ENCODE measurements at places on chromosomes 12 and 14.

- DNase-seq, result no peak
Measured at GRCh38 chr12:79659961-79660431, 30.8 kb downstream of the PAWR start.

DNA sequence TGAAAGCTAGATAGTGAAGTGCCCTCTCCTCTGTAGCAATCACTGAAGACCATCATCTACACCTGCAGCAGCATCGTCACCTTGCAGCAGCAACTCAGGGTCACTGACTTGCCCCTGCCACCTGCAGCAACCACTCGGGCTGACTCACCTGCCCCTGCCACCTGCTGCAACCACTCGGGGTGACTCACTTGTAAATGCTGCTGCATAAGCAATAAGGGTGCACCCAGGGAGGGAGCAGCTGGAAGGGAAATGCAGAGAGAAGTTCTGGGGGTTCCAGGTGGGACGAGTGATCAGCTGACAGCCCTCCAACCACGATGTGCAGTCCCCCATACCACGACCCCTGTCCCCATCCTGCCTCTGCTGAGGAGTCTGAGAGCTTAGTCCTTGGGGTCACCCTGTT is 357.1 kb upstream of the SFSWAP start:
- DNase-seq, result no peak

GRCh38 chr14:22901799-22902198 is 17.1 kb downstream of the RBM23 start:
- DNase-seq, result no peak

- DNase-seq, result no peak
Measured at GRCh38 chr12:115149279-115149678, 465.3 kb upstream of the TBX3 start.

- no peak for DNase-seq
Measured at GRCh38 chr12:69119770-69120169, 119.6 kb upstream of the CPSF6 start.

DNA sequence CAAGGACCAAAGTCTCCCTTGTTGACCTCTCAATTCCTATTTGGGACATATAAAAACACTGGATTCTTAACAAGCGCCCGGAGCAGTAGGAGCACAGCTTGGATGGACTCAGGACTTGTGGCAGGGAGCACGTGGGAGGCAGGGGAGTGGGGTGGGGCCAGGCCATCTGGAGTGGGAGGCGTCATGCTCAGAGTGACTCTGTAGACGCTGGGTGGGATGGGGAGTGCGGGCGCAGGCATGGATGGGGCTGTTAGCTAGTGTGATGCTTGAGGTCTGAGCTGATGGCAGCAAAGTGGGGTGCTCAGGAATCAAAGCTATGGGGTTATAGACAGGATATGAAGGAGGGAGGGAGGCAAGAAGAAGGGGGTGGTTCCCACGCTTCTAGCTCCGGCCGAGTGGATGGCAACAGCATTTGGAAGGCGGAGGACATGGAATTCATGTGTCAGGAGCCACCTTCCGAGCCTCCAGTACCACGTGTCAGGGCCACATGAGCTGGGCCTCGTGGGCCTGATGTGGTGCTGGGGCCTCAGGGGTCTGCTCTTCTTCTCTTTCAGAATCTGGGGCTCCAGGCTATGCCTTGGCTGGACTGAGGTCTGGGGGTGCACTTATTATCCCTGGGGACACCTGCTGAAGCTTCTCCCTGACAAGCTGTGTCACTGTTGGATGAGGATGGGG is 26.2 kb downstream of the MEG3 start:
- no peak for DNase-seq

DNA sequence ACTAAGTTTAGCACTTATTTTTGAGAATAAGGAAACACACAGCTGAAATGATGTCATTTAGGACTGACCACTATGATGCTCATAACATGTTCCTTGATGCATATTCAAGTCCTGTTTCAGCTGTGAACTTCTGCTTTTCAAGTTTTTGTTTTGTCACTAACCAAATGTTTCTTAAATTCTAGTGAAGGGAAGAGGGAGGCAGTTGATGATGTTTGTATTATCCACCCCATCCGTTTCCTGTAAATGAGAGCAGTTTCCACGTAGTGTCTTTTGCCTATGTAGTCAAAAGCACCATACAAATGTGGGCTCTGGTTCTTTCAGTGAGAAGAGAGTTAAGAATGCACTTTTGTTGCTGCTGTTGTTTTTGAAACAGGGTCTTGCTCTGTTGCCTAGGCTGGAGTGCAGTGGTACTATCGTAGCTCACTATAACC is 491.8 kb downstream of the PCNX1 start:
- no peak for DNase-seq

- no peak for DNase-seq
Measured at GRCh38 chr12:118618695-118619094, 242.3 kb downstream of the SUDS3 start.

DNA sequence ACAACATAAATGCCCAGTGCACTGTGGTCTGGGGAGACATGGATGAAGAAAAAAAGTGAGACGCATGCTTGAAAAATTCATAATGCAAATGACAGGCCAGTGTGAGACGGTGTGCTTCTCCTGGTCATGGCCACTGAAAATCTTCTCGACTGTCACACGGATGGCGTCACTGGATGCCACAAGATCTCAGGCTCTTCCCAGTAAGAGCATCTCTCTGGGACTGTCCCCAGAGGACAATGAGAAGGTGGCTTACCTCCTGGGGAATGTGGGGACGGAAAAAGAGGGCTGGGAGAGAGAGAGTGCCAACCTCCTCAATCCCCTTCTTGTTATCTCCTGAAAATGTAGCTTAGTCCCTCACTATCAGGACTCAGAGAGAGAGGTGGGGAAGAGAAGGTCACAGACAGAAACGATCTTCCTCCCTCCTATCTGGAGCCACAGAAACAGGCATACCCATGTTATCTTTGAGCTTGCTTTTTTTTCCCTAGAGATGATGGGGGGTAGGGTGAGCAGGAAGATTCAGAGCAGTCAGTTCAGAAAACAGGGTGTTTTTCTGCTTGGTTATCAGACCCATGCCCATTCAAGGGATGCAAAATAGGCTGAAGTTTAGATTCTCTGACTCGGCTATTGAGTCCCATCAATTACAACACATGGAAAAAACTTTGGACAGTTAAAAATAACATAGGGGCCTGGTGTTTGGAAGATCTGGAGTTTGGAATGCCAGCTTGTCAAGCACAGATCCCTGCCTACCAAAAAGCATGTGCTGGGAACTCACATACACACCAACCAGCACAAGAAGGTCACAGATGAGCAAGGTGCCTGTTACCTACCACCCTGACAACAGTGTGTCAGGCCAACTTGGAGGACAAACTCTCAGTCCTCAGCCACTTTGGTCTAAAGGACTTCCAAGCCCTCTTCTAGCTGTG is 24.2 kb downstream of the DPF3 start:
- no peak for DNase-seq

DNA sequence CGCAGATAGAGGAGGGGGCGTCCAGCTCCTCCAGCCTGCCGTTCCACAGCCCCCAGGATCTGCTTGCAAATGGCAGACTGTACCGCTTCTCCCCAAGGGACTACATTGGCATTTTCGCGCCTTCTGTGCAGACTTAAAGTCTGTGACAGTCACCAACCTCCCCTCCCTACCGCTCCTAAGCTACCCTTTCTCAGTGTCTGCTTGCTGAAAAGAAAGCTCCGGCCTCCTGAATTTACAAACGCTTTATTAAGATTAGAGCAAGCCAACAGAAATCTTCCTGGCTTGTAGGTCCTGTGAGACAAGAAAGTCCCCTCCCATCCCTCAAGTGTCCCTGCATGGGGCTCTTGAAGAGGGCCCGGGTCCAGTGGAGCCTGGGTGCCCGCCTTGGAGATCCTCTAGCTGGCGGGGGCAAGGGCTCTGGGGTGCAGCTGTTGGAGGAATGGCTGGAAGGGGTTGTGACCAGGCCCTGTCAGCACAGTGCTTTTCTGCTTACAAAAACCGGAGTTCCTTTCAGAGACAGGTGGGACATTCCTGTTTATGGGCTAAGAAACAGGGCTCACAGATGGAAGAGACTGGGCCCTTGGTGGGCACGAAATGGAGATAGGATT is 2.8 kb upstream of the DLK1 start:
- no peak for DNase-seq

GRCh38 chr12:41866878-41867430 is 277.7 kb downstream of the GXYLT1 start:
- DNase-seq, result no peak

- no peak for DNase-seq
Measured at GRCh38 chr12:106114447-106115068, 24.2 kb downstream of the NUAK1 start.

GRCh38 chr14:69471916-69472315 is 12.6 kb upstream of the PLEKHD1 start:
- DNase-seq, result no peak

GRCh38 chr14:21101802-21102413 is 1.0 kb downstream of the TMEM253 start:
- DNase-seq, result no peak

DNA sequence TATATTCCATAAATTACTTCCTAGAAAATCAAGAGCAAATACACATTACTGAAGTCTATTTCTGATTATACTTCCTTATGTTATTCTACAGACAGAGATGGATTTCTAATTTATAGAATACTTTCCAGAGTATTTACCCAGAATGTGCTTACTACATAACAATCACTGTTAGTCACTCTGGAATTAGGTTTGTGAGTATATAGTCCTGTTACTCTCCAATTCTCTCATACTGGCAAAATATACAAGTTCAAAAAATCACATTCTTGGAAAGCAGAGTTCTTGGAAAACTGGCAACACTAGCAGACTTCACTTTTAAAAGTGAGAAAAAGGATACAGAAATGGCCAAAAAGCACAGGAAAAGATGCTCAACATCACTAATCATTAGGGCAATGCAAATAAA is 7.3 kb downstream of the PPP2R5E start:
- no peak for DNase-seq

DNA sequence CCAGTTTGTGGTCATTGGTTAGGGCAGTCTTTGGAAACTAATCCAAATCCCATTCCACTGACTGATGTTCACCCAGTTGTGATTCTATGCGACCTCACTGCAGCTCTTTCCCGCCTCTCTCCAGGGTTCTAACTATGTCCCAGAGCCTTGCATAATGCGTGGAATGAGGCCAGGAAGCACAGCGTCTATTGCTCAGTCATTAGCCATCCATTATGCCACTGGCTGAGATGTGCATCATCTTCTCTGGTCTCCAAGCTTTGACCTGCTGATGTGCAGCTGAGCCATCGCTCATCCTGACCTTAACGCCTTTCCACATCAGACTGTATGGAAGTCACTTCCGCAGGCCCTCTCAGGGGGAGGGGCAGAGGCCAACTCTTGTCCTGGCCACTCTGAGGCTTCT is 115.4 kb upstream of the VRK1 start:
- DNase-seq, result no peak

DNA sequence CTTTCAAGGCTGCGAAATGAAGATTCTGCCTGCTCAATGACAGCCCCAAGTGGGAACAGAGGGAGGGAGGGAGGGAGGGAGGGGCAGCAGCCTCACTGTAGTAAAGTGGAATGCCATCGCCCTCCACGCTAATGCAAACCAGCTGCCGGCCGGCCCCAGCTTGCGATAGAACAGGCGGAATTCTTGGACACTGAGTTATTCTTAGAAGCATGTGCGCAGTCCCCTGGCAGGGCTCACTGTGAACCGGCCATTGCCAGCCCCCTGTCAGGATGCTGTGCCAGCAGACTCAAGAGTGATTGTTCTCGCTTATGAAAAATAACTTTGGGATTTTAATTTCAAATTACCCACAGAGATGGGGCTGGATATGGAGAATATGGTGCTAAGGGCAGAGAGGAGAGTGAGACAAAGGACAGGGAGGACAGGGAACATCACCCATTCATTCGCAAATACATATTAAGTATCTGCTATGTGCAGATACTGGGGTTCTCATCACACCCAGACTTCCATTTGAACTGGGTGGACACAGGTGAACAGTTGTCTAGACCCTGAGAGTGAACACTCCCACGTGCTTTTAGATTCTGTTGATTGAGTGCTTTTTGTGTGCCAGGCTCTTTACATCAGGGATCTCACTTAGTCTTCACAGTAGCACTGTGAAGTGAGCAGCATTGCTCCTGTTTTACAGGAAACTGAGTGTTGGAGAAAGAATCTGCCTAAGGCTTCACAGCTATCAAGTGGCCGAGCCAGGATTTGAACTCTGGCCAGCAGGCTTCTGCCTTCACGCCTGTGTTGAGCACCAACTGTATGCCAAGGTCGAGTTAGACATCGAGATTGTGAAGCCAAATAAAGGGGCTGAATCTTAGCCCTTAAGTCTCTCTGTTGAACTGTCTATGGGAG is 192.9 kb downstream of the C12orf75 start:
- DNase-seq, result peak; percentile 75

- DNase-seq, result no peak
Measured at GRCh38 chr12:130849561-130850417, 10.7 kb upstream of the STX2 start.

DNA sequence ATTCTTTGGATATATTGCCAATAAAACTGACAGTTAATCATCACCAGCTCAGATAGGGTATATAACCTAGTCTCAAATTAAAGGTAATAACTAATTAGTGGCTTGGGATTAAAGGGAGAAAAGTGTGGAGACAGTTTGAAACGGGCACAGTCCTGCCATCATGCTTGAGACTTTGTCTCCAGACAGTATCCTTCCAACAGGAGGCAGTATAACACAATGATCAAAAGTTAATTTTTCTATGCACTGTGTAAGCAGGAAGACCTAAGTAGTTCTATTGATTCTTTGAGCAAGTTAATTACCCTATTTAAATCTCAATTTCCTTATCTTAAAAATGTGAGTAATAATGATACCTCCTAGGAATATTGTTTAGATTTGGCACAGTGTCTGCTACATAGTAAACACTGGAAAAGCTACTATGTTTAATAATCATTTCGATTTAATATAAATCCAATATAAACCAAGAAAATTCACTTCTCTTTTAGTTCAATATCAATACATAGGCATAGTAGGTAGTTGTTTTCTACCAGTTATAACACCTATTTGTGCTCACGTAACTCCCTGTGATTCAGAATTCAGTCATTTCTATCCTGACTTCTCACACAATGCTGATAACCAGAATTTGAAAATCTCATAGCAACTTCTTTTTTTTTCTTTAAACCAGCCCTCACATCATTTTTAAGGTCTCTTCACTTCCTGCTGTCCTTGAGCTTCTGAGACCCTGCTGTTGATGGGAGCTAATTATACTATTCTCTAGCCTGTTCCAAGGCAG is 53.7 kb downstream of the GALNT4 start:
- DNase-seq, result peak; percentile 33

DNA sequence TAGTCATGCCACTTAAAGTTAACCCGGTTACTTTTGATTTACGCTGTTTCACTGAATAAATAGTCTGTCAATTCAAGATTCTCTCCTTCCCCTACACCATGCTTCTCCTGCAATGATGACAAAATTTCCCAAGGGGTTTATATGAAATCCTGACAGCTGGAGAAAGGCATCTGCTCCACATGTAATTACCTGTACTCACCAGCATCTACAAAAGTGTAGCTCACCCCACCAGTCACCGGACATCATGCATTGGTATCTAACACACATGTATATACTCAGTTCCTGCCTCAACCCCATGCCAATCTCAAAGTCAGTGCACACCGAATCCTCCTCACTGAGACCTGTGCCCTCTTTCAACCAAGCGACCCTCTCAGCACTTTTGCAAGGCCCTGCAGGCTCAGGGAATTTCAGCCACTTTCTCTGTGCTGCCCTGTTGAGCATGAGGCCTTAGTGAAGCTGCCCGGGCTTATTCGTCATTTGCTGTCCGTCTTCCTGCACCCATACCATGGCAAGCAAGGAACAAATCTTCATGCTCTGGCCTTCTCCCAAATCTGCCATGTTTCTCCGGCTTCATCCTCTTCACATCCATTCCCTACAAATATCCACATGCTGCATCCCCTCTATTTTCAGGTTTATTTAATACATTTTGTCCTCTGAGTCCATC is 131.6 kb downstream of the SEC23A start:
- no peak for DNase-seq
